ENCODE measurements at places on chromosomes 1 and 21.

DNA sequence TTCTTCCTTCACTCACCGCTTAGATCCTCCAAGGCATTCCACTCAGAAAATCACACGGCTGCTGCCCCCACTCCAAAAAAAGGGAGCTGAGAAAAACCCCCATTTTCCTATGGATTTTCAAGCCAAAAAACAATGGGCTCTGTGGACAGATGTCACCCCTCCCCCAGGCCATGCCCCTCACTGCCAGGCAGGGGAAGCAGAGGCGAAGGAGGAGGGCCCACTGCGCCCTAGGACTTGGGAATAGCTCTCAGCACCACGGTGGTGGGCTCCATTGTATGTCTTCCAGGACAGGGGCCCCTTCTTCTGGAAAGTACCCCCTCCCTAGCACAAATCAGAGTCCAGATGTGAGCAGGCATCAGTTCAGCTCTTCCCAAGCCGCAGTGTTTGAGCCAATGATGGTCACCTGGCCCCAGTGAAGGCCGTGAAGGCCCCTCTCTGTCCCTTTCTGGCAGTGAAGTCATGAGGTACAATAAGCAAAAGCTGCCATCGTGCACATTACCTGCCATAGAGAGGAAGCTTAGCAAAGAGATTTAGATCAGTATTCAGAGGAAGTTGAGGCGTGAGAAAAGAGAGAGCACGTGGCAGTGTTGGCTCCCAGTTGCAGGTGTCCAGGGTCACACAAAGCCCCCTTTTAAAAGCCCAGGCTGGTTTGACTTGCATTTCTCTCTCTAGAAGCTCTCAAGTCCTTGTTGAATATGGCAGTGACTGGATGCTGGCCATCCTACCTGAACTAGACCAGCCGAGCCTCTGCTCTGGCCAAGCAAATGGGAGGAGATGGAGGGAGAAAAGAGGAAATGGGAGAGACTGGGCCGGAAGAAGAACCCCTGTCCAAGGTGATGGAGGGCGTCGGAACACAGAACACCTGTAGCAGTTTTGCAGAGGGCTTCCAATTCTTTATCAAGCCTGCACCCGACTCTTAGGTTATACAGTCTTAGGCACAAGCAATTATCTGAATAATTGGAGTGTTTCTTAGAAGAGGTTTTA is 149.0 kb downstream of the TOMM20 start:
- no peak for DNase-seq

DNA sequence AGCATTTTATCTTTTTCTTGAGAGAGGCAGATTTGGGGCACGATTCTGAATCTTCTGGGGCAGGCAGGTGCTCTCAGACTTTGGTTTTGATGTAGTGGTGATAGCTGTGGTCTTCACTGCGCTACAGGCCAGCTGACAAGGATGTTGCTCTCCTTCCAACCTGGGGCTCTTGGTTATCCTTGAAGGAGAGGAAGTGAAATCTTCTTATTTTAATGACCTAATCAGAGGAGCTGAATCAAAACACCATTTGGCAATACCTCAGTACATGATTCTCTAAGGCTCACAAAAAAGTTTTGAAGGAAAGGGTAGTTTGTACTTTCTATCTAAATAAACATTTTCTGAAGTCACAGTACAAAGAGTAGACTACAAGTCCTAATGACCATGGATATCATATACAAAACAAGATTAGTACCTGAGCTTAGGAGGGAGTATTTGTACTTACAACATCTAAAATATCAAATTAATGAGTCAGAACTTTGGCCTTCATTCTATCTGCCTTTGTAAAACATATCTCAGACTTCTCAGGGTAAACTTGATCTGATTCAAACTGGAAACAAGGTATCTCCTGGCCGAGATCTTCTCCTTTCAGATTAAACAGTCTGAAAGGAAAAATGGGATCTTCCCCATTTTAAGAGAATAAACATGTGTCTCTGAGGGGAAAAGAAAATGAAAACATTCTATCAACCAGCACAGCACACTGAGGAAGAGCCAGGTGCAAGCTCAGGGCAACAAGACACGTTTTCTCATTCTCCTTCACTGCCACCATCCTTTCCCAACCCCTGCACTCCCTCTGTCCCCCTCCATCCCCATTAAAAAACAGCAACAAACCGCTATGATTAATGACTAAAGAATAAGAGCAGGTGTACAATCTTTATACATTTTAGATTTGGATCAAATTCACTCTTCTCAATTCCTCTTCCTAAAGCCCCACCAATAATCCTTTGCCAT is 69.2 kb downstream of the SH3GLB1 start:
- no peak for DNase-seq

DNA sequence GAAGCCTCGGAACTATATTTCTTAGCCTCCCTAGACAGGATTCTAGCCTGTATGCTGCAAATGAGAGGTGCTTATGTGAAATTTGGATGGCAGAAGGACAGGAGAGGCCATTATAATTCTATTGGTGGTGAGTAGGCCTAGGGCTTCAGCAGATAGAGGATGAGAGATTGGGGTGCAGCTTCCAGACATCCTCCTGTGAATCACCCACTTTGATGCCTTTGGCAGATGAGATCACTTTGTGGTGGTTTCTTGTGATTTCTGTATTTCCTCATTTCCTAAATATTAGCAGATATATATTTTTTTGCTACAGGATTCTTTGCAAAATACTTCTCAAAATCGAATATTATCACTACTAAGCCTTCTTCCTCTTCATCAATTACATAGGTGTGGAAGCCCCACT is 37.3 kb downstream of the MFSD2A start:
- DNase-seq = no peak

DNA sequence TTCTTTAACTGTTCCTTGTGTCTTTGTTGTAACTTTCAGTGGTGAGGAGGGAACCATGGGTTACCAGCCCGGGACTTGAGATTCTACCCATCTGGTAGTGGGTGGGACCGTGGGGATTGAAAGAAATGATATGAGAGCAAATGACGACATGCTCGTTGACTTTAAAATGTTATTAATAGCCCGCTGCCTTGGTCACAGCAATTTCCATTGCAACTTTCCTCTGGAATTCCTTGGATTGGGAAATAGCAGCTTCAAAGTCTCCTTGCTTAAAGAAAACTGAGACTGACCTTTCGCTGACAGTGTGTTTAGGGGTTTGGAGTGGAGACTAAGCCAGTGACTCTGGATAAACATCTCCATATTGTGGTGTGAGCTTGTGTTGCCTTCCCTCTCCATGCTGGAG is 44.2 kb upstream of the MARK1 start:
- no peak for DNase-seq

- DNase-seq = no peak
These were observed 890 bp downstream of the GJC2 start for GRCh38 chr1:228150461-228151179.

DNA sequence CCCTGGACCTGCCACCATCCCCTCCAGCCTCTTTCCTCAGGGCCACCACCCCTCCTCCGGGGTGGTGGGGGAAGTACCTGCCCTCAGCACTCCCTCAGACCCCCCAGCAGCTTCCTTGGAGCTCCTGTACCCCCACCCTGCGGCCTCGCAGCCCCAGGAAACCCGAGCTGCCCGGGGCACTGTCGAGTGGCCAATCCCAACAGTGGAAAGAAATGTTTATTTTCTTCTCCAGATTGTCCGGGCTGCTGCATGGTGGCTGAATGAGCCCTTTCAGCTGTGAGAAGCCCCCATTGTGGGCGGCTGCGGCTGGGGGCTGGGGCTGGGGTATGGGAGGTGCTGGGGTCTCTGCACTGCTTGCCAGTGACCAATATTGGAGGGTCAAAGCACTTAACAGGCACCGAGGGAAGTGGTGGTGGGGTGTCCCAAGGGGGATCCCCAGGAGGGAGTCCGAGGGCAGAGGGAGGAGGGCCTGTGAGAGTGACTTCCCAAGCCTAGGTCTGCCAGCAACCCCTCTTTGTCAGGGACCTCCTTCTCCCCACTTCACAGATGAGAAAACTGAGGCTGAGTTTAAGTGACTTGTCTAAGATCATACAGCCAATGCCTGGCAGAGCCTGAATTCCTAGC is 25.2 kb downstream of the RUNX3 start:
- no peak for DNase-seq

DNA sequence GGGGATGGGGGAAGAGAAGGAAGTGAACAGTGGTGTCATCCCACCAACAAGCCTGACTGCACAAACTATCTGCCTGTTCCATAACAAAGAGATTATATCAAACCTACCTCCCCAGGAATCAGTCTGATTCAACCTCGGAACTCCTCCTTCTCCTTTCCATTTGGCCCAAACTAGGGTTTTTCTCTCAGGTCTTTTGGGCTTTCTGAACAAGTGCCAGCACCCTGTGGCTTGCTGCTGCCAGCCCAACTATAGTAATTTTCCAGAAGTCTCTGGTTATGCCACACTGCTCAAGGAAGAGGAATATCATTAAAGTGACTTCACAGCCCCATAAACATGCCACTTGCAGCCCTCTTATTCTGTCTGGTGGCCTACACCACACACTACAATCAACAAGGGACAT is 70.5 kb downstream of the RGS7 start:
- DNase-seq = no peak

- no peak for DNase-seq
These were observed 192.9 kb upstream of the PTGFR start for GRCh38 chr1:78297836-78298235.

- DNase-seq = no peak
These were observed 33.2 kb upstream of the FAM163A start for GRCh38 chr1:179709841-179710329.
